ENCODE measurements at places on chromosomes 6 and 20.

DNA sequence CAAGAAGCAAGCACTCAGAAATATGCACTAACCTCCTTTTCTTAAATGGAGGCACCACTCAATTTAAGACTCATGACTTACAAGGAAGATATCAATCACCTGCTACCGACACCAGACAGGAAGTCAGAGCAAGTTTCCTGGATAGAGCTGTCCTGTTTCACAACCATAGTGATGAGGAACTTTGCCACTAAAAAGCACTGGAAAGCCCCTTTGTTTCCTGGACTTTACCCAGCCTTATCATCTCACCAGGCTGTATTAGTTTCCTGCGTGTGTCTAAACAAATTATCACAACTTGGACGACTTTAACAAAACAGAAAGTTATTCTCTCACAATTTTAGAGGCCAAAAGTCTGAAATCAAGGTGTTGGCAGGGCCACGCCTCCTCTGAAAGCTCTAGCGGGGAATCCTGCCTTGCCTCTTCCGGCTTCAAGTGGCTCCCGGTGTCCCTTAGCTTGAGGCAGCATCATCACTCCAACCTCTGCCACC, 253.8 kb upstream of the STXBP5 start:
- H3K4me1 ChIP-seq = no peaks in the 10 kb centered on the region
- H3K4me3 ChIP-seq = no peak overlapping the region
- DNase-seq = no peak
- no peak overlapping the region for H3K27ac ChIP-seq

- H3K27me3 ChIP-seq = no peaks in the 10 kb centered on the region
- no peak overlapping the region for H3K4me3 ChIP-seq
- no peaks in the 10 kb centered on the region for H3K36me3 ChIP-seq
These were observed 312.5 kb downstream of the EYA4 start for GRCh38 chr6:133553652-133554051.

GRCh38 chr6:11475016-11475415, 62.5 kb upstream of the TMEM170B start:
- no peaks in the 10 kb centered on the region for H3K4me1 ChIP-seq
- no peak for DNase-seq
- no peak overlapping the region for H3K27ac ChIP-seq
- H3K27me3 ChIP-seq = no peaks in the 10 kb centered on the region
- H3K4me3 ChIP-seq = no peak overlapping the region
- no peaks in the 10 kb centered on the region for H3K36me3 ChIP-seq

DNA sequence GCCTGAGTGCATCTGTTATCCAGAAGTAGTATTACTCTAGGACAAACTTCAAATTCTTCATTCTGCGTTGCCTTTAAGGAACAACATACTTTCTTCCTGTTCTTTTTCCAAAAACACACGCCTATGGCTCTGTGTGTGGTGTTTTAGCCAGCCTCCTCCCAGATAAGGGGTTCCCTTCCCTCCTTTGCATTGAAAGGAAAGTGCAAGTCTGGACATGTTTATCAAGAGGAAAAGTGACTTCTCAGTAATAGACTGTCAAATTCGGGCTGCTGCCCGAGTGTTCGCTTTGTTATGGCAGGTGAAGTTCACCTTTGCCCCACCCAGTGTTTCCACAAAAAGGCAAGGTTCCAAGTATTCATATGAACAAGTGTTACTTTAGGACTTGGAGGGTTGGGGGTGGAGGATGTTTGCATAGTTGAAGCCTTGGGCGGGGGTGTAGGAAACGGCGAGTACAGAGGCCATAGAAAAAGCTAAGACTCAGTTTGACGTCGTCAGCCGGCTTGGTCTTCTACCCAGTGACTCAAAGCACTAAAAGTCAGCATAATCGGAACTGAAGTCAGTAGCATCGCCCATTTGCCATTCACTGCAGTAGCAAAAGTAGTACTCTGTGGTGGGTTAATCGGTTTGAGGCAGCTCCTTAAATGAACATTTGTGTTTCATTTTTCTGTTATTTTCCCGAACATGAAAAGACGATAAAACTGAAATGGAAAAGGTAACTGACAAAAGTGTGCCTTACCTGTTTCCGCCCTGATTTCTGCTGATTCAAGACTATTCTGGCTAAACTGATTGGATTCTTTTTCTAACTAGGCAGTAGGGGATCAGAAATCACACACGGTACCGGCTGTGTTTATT, 12.5 kb downstream of the PRDM1 start:
- no peaks in the 10 kb centered on the region for H3K36me3 ChIP-seq
- no peaks in the 10 kb centered on the region for H3K27me3 ChIP-seq
- peak overlapping the region; percentile 78 for H3K4me3 ChIP-seq
- H3K27ac ChIP-seq = peak overlapping the region; percentile 63
- H3K4me1 ChIP-seq = peaks cover 36% of the 10 kb centered on the region

DNA sequence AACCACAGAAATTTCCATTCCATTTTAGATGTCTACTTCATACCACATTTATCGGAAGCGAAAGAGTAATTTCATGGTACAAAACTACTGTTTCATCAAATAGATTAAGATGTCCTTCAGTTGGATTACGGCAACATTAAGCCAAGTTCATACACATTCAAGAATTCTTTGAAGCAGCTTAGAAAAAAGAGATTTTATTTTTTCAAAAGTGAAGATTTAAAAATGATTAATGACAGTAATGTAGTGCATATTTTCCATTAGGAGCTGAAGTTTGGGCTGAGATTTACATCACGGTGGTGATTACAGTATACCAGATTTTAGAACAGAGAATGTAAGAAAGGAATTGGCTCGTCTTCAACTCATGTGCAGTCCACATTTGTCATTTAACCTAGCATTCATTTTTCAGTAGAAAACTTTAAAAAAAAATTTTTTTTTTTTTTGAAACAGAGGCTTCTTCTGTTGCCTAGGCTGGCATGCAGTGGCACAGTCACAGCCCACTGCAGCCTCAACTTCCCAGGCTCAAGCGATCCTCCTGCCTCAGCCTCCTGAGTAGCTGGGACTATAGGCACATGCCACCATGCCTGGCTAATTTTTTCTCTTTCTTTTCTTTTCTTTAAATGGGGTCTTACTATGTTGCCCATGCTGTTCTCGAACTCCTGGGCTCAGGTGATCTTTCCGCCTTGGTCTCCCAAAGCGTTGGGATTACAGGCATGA, 1.9 kb downstream of the SYNJ2 start:
- no peaks in the 10 kb centered on the region for H3K27me3 ChIP-seq
- peaks cover 38% of the 10 kb centered on the region for H3K4me1 ChIP-seq
- no peaks in the 10 kb centered on the region for H3K36me3 ChIP-seq
- H3K4me3 ChIP-seq = peak overlapping the region; percentile 94
- H3K27ac ChIP-seq = peak overlapping the region; percentile 19

- H3K27me3 ChIP-seq = no peaks in the 10 kb centered on the region
- no peak overlapping the region for H3K4me3 ChIP-seq
- no peaks in the 10 kb centered on the region for H3K36me3 ChIP-seq
- peaks cover 50% of the 10 kb centered on the region for H3K4me1 ChIP-seq
- peak; percentile 73 for DNase-seq
These were observed 5.1 kb downstream of the IGF2R start for GRCh38 chr6:159973951-159974350.

- H3K4me1 ChIP-seq = no peaks in the 10 kb centered on the region
- no peaks in the 10 kb centered on the region for H3K36me3 ChIP-seq
- peak; percentile 17 for DNase-seq
- H3K27ac ChIP-seq = no peak overlapping the region
These were observed 602.9 kb upstream of the ARID1B start for GRCh38 chr6:156174031-156174890.

DNA sequence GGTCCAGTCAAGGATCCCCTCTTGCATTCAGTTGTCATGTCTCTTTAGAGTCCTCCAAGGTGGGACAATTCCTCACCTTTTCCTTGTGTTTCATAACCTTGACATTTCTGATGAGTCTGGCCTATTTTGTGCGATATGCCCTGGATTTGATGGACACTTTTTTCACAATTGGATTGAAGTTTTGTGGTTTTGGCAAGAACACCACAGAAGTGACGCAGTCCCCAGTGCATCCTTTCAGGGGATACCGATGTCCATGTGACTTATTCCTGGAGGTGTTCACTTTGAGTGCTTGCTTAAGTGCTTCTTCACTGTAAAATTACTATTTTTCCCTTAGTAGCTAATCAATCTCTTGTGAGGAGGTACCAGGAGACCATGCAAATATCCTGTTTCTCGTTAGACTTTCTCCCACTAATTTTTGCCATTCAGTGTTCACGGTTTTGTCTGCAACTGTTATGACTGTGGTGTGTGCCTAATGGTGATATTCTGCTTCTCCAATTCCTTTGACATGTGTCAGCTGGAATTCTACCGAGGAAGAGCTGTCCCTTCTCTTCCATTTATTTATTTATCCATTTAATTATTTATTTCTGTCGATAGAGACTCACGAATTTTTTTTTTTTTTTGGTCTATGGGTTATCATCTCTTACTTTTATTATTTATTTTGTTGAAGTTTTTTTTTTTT, 30.8 kb downstream of the BPIFB4 start:
- no peak overlapping the region for H3K4me3 ChIP-seq
- peaks cover 28% of the 10 kb centered on the region for H3K27me3 ChIP-seq
- no peaks in the 10 kb centered on the region for H3K36me3 ChIP-seq
- H3K27ac ChIP-seq = no peak overlapping the region
- H3K4me1 ChIP-seq = no peaks in the 10 kb centered on the region

GRCh38 chr6:37396571-37397180, 36.3 kb upstream of the CMTR1 start:
- H3K4me1 ChIP-seq = no peaks in the 10 kb centered on the region
- no peak for DNase-seq
- no peak overlapping the region for H3K4me3 ChIP-seq
- H3K27me3 ChIP-seq = no peaks in the 10 kb centered on the region

DNA sequence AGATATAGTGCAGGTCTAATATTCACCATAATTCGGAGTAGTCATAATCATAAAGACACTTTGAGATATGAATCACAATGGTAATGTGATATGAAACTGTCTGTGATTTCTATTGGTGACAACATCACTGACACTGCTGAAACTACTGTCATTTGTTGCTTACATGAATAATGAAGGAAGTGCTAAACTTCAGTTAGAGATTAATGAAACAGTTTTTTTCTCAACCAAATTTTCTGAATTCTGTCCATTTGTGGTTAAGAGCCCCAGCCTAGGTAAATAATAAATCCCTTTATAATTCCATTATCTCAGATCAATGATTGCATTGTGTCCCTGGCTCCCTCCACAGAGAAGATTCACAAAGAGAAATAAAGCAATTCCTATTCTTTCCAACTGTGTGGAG, 122.6 kb downstream of the HIVEP2 start:
- H3K27ac ChIP-seq = no peak overlapping the region
- DNase-seq = no peak
- H3K27me3 ChIP-seq = no peaks in the 10 kb centered on the region

GRCh38 chr6:150156460-150156859, 13.6 kb downstream of the PPP1R14C start:
- no peak overlapping the region for H3K4me3 ChIP-seq
- H3K4me1 ChIP-seq = no peaks in the 10 kb centered on the region
- H3K27me3 ChIP-seq = no peaks in the 10 kb centered on the region
- no peak for DNase-seq
- H3K36me3 ChIP-seq = no peaks in the 10 kb centered on the region

- peak; percentile 57 for DNase-seq
- peaks cover 12% of the 10 kb centered on the region for H3K4me1 ChIP-seq
- peaks cover 6% of the 10 kb centered on the region for H3K36me3 ChIP-seq
- peak overlapping the region; percentile 13 for H3K27ac ChIP-seq
- H3K4me3 ChIP-seq = no peak overlapping the region
These were observed 34.7 kb downstream of the KAT14 start for GRCh38 chr20:18172379-18172778.

- H3K4me1 ChIP-seq = peaks cover 45% of the 10 kb centered on the region
- H3K27me3 ChIP-seq = no peaks in the 10 kb centered on the region
- peak overlapping the region; percentile 26 for H3K27ac ChIP-seq
- peaks cover 11% of the 10 kb centered on the region for H3K36me3 ChIP-seq
- peak; percentile 21 for DNase-seq
- H3K4me3 ChIP-seq = peak overlapping the region; percentile 80
These were observed 715 bp downstream of the PSMF1 start for GRCh38 chr20:1119128-1119505.

DNA sequence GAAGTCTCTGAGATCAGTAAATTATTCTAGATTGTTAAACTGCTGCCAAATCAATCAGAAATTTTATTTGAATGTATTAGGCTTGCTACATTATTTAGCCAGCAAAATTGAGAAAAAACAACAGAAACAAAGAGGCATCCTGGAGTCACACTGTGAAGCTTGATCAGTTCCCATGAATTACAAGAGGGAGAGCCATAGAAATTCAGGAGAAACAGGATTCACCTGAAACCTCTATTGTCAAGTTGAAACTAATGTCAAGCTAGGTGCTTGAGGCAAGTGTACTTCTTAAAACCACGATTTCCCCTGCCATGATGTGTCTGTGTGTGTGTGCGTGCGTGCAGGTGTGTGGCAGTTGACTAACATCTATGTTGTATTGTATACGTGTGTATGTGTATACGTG, 439.1 kb upstream of the NOX3 start:
- no peak overlapping the region for H3K27ac ChIP-seq
- H3K4me3 ChIP-seq = no peak overlapping the region
- DNase-seq = no peak
- no peaks in the 10 kb centered on the region for H3K36me3 ChIP-seq

DNA sequence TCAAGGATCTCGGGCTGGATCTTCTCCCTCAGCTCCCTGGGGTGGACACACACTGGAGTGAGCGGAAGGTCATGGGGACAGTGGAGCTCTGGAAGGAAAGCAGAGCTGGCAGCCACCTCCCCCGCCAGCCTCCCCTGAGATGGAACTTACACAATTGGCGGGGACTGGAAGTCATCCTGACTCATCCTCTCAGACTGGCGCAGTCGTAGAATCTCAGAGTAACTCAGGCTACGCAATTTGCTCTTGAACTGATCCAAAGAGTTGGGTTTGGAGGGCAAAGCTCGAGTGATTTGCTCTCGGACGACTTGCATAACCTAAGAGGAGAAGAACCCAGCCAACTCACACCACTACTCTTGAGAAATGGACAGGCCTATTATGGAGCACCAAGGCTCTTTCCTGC, 34.8 kb downstream of the ELMO2 start:
- no peaks in the 10 kb centered on the region for H3K27me3 ChIP-seq
- no peak overlapping the region for H3K4me3 ChIP-seq
- no peak for DNase-seq
- H3K27ac ChIP-seq = no peak overlapping the region
- peaks cover 48% of the 10 kb centered on the region for H3K36me3 ChIP-seq
- H3K4me1 ChIP-seq = peaks cover 24% of the 10 kb centered on the region
